ENCODE measurements at places on chromosomes 12 and 14.

- DNase-seq: no peak
Measured at GRCh38 chr12:86659985-86660384, 403.8 kb upstream of the MGAT4C start.

- DNase-seq: no peak
Measured at GRCh38 chr14:28773861-28774691, 7.5 kb downstream of the FOXG1 start.

DNA sequence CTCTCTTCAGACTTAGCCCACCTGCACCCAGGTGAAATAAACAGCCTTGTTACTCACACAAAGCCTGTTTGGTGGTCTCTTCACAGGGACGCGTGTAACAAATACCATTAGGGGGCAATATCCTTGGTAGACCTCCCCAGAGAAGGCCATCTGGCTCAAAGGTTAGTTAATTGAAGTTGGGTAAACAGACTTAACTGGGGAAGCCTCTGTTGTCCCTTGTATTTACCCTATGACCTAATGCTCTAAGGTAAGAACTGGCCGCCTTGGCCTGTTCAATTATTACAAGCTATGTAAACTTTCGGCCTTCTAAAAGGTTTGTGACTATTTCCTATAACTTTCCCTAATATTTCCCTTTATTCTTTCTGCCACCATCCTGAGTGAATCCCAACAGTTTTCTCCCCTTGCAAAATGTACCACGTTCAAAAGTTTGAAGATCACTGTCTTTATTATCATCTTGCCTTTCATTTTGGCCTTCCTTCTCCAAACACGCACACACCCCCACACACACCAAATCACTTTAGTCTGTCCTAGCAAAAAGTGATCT is 15.3 kb upstream of the LYZ start:
- DNase-seq: no peak

DNA sequence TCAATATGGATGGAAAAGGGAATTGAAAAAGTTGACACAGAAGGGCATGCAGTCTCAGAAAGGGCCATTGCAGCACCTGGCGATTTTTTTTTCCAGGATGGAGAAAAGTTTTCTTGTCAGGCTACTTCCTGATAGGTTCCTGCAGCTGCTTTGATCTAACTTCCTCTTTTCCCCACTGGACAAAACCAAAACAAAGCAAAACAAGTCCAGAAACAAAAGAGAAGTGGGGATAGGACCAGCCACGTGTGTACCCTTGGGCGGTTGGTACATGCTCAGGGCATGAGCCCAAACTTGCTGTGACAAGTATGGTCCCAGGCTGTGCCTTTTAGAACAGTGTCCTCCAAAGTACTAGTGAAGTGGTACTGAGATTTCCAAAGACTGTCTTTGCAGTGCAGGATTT is 89.8 kb downstream of the CHST11 start:
- no peak for DNase-seq

GRCh38 chr14:76456200-76456599 is 80.3 kb downstream of the ESRRB start:
- DNase-seq: no peak

DNA sequence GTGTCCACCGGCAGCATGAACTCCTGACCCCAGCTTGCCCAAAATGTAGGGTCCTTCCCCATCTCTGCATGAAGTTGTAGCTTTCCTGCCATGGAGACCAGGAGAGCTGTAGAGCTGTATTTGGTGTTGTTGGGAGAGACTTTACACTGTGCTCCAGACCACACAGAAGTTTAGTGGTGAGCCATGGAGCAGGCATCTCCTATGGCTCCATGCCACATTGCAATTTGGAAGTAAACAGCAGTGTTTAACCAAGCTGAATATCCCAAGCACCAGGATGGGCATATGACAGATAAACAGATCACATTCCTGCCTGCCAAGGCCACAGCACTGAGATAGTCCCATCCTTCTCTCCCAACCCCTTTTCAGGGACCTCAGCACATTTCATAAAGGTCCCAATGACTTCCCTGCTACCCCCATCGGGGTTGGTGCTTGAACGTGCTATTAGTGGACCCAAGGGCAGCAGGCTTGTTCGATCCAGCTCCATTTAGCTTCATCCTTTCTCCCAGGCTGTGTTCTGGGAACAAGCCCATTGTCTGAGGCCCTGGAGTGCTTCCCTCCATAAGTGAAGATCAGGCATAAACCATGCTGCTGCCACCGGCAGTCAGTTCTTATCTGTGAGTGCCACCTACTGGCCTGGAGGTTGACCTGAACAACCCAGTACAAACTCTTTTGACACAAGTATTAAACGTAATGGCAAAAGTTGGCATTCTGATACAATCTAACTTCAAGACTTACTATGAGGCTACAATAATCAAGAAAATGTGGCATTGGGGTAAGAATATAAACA is 172.3 kb upstream of the ATXN7L3B start:
- DNase-seq: no peak

- DNase-seq: no peak
Measured at GRCh38 chr12:12883369-12884001, 7.9 kb upstream of the GPRC5A start.

GRCh38 chr12:57765698-57766463 is 997 bp downstream of the CYP27B1 start:
- DNase-seq: no peak

DNA sequence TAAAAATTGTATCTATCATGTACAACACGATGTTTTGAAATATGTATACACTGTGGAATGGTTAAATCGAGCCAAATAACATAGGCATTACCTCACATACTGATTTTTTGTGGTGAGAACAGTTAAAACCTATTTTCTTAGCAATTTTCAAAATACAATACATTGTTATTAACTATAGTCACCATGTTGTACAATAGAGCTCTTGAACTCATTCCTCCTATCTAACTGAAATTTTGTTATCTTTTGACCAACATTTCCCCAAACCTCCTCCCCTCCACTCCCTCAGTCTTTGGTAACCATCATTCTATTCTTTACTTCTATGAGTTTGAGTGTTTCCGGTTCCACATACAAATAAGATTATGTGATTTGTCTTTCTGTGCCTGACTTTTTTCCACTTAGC is 6.8 kb upstream of the SLC38A2 start:
- DNase-seq: no peak

DNA sequence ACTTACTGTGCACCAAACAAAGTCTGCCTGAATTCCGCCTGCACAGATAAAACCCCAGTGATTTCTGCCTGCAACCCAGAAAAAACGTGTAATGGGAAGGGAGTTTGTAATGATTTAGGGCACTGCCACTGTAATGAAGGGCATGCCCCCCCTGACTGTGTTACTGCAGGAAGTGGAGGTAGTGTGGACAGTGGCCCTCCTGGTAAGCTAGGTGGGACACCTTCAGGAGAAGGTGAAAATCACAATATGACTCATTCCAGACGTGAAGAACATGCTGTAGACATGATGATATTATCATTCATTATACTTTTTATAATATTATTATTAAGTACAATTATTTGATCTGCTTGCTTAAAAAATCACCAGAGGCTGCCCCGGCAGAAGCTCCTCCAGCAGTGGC is 59.2 kb downstream of the MAPKAPK5 start:
- DNase-seq: no peak

DNA sequence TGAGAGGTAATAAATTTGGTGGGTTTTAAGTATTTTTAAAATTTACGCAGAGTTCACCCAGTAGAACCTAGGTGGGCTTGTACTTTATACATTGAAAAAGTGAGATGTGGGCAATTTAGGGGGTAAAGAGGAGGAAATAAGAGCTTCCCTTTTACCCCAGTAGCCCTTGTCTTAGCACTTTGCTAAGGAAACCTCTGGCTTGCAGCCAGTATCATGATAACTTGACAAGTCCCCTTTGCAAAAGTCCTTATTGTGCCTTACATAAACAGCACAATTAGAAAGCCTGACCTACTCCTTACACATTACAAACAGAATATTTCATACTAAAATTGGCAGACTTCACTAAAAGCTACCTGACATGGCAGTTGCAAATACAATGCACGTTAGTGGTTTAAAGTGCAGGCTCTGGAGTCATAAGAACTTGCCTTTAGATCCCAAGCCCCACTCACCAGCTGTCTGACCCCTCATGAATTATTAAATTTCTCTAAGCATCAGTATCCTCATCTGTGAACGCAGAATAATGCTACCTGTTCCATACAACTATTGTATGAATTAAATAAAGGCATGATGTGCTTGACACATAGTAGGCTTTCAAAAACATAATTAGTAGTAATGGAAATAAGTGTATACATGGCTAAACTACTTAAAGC is 53.2 kb upstream of the NELL2 start:
- no peak for DNase-seq

Measured in activated CD8-positive, alpha-beta memory T cell treated with anti-CD3 and anti-CD28 coated beads for 4 hours (primary cell).